ENCODE measurements at places on chromosomes 4 and X.

DNA sequence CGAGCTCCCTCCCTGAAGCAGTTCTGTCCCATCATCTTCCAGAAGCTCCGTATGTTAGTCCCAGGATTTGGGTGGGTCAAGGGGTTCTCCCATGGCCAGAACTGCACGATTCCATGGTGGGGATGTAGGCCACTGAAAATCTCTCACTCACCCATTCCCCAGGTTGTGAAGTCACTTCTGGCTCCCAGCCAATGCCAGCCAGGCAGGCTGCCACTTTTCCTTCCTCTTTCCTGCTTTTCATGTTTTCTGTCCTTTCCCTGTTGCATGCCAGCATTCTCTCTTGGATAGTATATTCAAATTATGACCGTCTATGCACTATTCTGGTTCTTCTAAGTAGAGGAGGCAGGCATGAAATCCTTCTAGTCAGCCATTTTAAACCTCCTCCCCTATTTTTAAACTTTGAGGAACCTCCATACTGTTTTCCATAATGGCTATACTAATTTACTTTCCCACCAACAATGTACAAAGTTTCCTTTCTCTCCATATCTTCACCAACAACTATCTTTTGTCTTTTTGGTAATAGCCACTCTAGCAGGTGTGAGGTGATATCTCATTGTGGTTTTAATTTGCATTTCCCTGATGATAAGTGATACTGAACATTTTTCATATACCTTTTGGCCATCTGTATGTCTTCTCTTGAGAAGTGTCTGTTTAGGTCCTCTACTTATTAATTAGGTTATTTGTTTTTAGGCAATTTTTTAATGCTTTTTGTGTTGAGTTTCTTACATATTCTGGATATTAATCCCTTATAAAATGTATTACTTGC lies 182.1 kb upstream of the TET2 start:
- DNase-seq = no peak

DNA sequence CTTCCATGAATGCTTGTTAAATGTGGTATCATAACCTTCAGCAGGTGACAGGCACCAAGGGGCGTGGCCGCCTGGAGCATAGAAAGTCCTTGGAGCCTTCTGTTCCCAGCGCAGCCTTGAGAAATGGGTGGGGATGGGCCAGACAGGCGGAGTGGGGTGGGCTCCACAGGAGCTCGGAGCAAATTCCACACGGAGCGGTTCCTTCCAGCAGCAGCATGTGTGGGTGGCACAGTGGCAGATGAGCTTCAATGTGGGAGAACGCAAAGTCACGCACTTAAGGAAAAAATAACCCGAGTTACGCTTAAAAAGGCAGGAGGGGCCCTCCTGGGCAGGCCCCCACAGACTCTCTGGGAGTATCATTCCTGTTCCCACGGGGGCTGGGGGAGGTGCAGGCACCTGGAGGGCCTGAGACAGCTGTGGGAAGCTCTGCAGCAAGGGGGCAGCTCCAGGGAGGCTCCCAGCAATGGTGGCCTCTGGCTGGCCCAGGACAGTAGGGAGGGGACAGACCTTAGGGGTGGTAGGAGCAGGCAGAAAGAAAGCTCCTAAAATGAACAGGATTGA lies 15.3 kb downstream of the TMEM271 start:
- no peak for DNase-seq

GRCh38 chrX:71107762-71108360 lies 1.3 kb upstream of the CXorf65 start:
- no peak for DNase-seq

DNA sequence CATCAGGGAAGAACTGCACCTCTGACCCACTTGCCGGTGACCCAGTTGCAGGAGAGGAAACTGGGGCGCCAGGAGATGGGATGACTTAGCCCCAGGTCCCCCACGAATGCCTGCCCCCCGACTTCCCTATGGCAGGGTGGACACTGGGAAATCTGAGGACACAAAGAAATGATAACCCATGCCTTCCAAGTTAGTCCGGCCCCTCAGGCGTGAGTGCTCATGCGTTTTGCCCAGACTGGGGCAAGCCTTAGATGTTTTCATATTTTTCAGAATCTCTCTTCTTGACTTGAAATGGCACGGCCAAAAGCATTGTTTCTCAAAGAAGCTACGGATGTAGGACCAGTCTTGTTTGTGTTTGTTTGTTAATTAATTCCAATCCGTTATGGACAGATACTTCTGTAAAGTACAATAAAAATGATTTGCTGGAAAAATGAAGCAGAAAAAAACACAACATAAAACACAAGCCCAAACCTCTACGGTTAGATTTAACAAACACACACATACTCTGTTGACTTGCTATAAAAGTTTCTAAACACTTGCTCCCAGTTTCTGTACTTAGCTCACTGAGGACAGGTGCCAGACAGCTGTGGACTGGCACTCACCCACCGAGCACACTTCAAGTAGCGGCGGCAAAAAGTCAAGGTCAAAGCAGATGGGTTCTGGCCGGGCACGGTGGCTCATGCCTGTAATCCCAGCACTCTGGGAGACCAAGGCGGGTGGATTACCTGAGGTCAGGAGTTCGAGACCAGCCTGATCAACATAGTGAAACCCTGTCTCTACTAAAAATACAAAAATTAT lies 341.5 kb downstream of the BCOR start:
- no peak for DNase-seq

- no peak for DNase-seq
Measured at GRCh38 chr4:173057442-173057841, 111.2 kb upstream of the GALNT7 start.

- no peak for DNase-seq
Measured at GRCh38 chr4:6423575-6423974, 48.8 kb downstream of the PPP2R2C start.

GRCh38 chr4:161817914-161818313 lies 345.9 kb downstream of the FSTL5 start:
- no peak for DNase-seq

- no peak for DNase-seq
Measured at GRCh38 chr4:85740431-85740861, 265.5 kb downstream of the ARHGAP24 start.

DNA sequence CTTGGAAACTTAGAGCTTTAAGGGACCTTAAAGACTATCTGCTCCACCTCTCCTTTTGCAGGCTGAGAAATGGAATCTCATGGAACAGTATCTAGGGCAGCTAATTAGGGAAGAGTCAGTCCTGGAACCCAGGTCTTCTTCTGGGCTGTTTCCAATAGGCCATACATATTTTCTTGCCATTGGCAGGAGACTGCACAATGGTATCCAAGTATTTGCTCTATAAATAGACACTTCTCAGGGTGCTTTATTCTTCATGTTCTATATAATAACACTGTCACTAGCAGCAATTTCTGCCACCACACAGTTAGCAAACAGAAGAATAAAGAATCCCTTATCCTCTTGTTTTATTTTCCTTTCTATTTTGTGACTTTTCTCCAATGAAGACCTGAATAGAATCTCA lies 291.7 kb downstream of the C4orf33 start:
- no peak for DNase-seq

GRCh38 chrX:104318330-104319009 lies 63.7 kb upstream of the ESX1 start:
- no peak for DNase-seq

All from stimulated activated CD8-positive, alpha-beta memory T cell treated with anti-CD3 and anti-CD28 coated beads, Interleukin-4, amount 100 ng/mL, for 1 hour (primary cell).